ENCODE measurements at places on chromosomes 7 and 10.
A peak's percentile ranks its signal among the peaks of the same experiment; 100 is the strongest.

GRCh38 chr10:127855591-127855881 is 37.2 kb downstream of the CLRN3 start:
- no peak for DNase-seq

DNA sequence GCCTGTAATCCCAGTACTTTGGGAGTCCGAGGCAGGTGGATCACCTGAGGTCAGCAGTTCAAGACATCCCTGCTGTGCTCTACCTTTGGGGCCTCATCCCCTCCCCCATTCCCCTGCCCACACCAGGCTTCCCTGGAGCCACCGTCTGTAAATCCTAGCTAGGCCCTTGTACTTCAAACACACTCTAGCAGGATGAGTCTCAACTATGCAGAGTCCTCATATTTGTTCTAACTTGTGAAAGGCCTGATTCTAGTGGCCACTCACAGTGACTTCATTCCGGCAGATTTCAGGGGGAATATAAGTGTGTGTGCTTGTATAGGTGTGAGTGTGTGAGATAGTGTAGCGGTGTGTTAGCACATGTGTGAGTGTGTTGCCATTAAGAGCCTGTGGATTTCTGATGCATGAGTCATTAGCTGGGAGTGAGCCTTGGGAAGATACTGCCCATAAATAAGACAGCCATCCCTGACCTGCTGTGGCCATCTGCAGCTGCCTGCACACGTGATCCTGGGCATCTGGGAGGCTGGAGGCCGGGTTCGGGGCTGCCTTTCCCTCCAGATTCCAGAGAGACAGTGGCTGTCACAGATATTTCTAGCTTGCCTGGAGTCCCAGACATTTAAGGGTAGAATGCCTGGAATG is 1.7 kb upstream of the NEURL1 start:
- DNase-seq: peak; percentile 90

DNA sequence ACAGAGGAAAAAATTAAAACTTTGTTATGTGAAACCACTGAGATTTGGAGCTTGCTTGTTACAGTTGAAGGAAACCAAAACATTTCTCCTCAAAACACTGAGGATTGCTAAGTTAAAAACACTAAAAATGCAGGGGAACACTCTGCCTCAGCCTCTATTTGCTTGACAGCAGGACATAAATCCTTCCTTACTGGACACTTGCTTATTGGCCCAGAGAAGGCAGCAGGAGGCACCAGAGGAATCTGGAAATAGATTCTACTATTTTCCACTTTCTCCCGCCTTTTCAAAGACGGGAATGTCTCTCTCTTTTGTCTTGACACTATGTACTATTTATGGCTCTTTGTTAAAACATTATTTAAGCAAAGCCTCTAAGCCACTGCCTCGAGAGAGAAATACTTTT is 67.9 kb downstream of the MTURN start:
- DNase-seq: no peak

DNA sequence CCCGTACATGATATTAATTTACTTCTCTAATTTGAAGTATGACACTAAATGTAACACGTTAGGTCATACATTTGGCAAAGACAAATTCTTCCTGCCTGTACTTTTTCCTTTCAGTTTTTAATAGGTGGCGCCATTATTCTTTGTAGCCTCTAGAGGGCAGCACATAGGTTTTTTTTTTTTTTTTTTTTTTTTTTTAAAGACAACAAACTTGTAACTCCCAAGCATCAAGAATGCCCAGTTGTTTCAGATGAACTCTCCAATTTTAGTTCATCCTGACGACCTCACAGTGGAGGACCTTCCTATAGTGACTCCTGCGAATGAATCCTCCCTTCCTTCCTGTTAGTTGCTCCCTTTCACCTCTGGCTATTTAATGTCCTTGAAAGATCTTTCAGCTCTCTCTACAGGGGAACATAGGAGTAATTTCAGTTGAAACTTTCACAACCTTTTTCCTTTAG is 139.3 kb upstream of the HDAC9 start:
- DNase-seq: no peak

- DNase-seq: peak; percentile 86
Observed at GRCh38 chr7:106770191-106770590, 94.9 kb upstream of the PIK3CG start.
